Osteoblast (primary cell): ENCODE measurements at places on chromosomes 5 and 9.

DNA sequence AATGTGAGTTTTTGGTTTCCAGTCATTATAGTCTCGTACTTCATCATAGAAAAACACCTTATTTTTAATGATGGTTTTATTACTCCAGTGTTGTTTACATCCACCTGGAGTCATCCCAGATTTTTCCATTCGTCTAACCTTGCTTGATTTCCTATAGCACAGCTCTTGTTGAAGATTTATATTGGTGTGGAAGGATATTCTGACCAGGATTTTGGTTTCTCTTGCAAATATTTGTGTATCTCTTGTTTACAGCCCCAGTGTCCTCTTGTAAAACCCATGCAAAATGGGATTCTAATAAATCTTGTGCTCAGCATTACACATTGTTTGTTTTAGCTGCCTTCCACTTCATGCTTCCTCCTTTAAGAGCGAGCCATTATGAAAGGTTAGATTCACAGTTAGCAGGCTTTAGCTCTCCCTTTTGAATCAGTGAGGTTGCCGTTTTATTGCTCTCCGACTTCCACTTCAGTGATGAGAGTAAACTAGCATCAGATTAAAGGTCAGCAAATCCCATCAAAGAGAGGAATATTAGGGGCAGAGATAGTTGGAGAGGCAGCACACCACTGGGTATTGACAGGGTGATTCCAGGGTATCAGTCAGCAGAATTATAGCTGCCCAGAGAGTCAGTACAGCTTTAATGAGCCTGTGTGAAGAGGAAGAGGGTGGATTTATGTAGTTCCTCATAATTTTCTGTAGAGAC is 157.1 kb downstream of the PBX3 start:
- DNase-seq, result no peak

- DNase-seq, result peak; percentile 100
Observed at GRCh38 chr9:137551264-137552021, at the start of gene MRPL41. Gene MRPL41 (plus strand): TSS chr9:137551879. CDS start chr9:137552082, 203 bp downstream.

GRCh38 chr9:91162784-91163443 is 198.8 kb downstream of the AUH start:
- DNase-seq, result peak; percentile 80

DNA sequence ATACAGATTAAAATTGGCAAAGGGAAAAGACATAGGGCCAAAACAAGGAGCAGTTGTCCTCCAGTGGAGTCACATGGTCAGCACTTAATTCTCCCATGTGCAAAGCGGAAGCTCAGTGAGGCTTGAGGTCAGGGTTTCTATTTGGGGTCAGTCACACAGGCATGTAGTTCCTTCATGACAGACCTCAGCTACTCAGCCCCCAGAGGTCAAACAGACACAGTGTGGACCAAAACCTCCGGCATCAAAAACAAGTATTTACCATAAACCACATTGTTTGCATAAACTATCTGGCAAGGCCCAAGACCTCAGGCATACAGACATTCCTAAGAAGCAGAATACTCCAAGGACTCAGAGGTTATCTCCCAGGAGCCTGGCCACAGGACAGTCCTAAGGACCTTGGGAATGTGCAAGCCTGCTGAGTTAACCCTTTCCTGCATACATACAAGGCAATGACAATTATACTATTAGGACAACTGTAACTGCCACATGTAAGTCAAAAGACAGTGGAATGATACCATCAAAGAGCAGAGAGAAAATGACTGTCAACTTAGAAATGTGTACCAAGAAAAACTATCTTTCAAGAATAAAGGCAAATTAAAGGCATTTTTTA is 28.7 kb upstream of the FNIP1 start:
- DNase-seq, result no peak

GRCh38 chr5:4576161-4576748 is 563.9 kb upstream of the ADAMTS16 start:
- no peak for DNase-seq

- DNase-seq, result no peak
Observed at GRCh38 chr5:159059722-159060121, 40.0 kb downstream of the EBF1 start.

- no peak for DNase-seq
Observed at GRCh38 chr9:129888293-129889121, 53.2 kb downstream of the USP20 start.

- no peak for DNase-seq
Observed at GRCh38 chr5:2156358-2157059, 273.8 kb upstream of the IRX4 start.

- no peak for DNase-seq
Observed at GRCh38 chr5:133723651-133724366, 111.5 kb upstream of the FSTL4 start.

DNA sequence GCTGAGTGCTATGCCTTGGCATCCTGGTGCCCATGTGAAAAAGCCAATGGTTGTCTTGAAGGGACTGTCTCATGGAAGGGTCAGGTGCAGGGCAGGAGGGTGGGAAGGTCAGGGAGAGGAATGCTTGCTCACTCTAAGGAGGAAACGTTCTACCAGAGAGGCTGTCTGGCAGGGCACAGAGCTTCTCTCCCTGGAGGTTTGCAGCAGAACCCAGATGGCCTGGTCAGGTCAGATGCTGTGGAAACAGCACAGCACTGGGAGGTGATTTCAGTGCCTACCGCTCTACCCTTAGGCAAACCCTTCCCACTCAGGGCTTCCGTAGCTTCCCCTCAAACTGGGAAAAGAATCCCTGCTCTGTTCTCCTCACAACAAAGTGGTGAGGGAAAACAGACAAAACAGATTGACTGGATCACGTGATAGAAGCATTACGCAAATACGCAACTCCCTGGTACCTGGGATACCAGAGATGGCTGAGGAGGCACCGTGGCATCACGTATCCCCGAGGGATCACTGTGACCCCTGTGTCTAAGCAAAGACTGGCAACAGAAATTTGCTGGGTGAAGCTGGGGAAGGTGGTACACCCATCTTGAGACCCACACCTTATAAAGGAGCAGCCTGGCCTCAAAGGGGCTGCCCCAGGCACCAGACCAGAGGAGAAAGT is 3.9 kb upstream of the MGAT1 start:
- DNase-seq, result peak; percentile 53

DNA sequence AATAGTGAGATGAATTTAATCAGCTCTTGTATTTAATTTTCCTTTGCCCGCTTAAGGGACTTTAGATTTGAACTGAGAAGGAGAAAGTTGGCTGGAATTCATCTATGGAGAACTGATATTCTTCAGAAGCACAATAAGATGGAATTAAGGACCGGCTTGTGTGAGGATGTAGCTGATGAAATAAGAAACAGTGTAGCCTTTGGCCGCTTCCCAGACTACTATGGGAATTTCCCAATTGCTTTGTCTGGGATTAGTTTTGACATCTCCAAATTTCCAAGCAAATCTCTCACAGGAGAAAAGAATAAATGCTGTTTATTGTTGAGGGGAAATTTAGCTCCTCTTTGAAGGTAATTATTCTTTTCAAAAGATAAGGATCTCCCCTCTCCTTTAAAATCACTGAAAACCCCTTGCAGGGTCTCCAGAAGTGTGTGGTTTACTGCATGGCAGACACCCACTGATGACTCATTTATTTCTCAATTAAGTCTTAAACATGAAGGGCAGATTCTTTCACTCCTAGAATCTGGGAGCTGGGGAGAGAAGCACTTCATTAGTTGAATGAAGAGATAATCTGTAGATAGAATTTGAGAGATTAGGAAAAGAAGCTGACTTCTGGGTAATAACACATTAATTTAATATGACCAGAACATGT is 606.5 kb upstream of the ADAMTS16 start:
- DNase-seq, result no peak
